ENCODE measurements at places on chromosomes 7 and 10.
A peak's percentile ranks its signal among the peaks of the same experiment; 100 is the strongest.

GRCh38 chr10:3763035-3763456, 22.0 kb downstream of the KLF6 start:
- DNase-seq: no peak

DNA sequence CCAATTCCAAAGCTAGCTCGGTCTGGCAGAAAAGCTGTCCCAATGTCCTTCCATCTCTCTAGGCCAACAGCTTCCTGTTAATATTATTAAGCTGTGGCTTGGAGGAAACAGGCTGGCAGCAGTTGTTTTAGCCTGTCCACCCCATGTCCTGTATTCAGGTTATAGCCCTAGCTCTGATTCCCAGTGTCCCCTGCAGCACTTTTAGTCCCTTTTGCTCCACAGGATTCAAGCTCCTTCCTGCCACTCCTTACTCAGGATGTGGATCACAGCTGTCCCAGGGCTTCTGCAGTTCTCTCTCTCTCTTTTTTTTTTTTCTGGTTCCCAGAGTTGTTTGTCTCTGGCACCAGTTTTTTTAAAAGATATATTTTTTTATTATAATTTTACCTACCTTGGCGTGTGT, 85.2 kb downstream of the PPP1R17 start:
- DNase-seq: no peak

DNA sequence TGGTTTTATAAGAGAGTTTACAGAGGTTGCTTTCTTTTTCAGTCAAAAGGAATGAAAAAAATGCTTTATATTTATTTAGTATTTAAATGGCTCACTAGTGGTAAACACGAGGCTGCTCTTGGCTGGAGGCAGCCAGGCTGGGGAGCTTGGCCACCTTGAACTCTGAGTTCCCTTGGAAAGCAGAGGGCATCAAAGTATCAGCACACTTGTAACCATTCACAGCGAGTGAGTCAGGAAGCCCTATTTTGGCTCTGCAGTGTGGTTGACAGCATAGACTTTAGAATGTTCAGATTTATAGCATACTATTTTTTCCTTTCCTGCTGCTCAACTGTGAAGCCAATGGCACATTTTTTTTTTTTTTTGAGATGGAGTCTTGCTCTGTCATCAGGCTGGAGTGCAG, 51.6 kb downstream of the CYCS start:
- DNase-seq: no peak

- DNase-seq: no peak
These were observed 21.3 kb downstream of the MDH2 start for GRCh38 chr7:76069238-76069638.

GRCh38 chr7:117386110-117386706, 41.1 kb downstream of the ASZ1 start:
- DNase-seq: no peak

DNA sequence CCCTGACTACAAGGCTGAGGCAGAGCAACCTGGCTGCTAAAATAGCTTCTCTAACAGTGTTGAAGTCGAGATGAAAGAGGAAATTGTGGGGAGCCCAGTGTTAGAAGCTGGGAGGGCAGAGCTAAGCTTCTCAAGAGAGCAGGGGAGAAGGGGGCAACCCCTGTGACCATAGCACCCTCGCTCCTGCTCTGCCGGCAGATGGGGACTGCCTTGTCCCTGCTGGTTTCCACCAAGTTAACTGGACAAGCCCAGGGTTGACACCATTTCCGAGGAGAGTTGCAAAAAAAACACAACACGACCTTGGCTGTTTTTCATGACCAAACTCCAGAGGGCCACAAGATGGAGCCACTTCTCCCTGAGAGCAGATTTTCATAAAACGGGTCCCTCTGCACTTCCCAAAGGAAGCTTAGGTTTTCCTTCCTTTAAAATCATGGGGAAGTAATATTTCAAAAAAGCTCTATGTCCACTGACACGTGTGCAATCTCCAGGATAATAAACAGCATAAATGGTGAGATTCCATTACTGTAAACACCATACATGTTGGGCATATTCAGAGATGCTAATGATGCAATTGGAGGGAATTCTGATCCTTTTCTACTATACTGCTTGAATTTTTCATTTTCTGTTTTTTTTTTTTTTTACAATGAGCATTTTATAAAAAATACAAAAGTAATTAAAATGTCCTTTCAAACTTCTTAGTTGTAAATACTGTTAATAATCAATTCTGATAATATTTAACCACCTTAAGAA, 140.4 kb downstream of the PIP4K2A start:
- no peak for DNase-seq

- DNase-seq: no peak
These were observed 218.7 kb downstream of the FANK1 start for GRCh38 chr10:126114884-126115555.

DNA sequence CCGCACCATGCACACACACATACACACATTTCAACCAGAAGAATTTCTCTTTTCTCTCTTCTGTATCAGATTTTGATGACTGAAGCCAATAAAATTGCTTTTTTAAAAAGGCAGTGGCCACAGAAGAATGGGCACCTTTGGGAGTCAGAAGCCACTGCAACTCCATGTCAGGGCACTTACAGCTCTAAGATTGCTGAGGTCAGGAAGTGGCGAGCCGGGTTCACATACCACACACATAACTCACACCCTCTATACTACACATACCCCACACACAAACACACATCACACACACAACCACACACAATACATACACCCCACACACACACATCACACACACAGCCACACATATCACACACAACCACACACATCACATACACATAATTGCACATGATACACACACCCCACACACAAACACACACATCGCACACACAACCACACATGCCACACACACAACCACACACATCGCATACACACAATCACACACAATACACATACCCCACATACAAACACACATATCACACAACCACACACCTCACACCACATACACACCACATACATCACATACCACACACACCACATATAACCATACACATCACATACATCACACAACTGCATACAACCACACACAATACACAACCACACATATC, 31.2 kb downstream of the GPRIN2 start:
- no peak for DNase-seq

DNA sequence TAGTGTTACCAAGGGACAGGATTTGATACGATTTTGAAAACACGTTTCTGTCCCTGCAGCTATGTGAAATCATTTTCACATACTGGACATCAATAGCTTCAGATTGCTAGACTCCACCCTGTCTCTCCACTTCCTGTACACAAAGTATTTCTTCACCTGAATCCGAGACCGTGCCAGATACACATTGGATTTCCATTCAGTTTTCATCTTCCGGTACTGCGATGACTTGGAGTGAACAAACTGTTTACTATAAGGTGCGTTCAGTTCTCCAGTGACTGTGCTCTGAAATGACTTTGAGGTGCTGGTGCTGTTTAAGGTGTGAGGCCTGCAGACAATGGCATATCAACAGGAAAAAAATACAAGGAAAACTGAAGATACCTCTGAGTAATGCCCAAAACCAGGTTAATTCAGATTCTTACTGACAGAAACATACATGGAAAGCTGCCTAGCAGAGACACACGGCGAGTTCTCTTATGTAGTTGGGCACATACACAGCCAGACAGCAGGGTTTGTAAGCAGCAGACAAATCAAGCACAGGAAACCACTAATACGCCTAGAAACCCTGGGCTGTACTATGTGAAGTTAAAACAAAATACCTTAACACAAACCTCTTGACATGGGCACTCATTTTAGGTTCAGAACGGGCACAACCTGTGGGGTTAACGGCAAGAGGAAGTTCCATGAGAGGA, 119.2 kb downstream of the GALNT11 start:
- no peak for DNase-seq

- peak; percentile 96 for DNase-seq
These were observed at the start of gene HOXA7 for GRCh38 chr7:27156508-27156898. Gene HOXA7, minus strand, starts transcription at chr7:27156675. Its CDS starts 130 bp downstream, at chr7:27156545.

DNA sequence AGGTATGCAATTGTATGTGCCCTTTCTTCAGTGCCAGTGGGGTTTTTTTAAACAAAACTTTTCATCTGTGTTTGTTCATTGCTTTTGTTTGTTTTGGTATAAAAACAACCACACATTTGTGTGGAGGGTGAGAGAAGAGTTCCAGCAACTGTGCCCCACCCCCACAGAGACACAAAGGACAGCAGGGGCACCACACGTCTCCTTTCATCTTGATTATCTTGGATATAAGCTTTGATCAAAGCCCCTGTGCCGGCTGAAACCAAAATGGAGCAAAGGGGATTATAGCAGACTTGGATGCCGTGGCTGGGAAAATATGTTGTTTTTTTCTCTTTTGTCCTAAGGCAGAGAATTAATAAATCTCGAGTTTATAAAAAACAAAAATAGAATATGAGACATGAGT, 111.8 kb upstream of the RSU1 start:
- DNase-seq: no peak

- no peak for DNase-seq
These were observed 34.4 kb downstream of the POLR1F start for GRCh38 chr7:19674266-19674960.

GRCh38 chr7:138186951-138187351, 110.7 kb downstream of the AKR1D1 start:
- no peak for DNase-seq

DNA sequence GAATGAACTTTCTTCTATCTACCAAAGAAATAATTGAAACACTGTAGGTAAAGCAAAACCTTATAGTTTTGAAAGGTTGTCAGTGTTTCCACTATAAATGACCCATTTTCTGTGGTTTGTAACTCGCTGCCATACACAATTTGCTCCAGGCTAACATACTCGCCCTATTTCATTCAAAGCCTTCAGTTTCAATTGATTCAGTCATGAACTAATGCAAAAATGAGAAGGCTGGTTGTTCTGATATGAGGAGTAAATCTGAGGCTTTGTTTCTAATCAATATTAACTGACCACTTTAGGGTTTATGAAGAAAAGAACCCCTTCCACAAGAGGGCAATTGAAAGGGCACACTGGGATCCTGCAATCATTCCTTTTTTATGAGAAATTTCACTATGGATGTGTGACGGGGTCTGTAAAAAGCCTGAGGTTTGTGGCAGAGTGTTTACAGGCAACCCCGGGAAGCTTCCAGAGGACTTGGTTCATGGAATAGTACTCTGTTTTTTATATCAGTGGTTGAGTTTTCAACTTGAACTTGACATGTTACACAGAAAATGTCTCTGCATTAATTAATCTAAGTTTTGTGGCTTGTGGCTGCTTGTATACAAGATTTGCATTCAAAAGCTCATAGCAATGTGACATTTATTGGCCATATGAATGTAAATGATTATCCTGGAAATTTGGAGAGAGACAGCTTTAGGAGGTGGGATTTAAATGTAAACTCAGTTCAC, 133.2 kb downstream of the NRP1 start:
- no peak for DNase-seq

DNA sequence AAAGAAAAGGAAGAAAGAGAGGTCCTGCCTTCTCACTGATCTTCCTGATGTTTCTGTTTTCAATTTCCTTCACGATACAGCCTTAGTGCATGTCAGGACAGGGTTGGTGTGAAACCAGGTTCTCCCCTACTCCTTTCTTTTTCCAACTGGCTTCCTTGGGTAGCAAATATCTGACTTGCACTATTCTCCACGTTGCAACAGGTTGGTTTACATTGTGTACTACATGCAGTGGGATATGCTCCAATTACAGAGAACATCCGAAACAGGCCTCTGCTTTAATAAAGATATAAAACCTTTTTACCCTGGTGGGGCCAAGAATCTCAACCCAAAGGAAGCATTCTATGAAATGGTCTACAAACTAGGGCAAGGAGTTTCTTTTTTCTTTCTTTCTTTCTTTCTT, 16.9 kb upstream of the CREB5 start:
- DNase-seq: no peak

DNA sequence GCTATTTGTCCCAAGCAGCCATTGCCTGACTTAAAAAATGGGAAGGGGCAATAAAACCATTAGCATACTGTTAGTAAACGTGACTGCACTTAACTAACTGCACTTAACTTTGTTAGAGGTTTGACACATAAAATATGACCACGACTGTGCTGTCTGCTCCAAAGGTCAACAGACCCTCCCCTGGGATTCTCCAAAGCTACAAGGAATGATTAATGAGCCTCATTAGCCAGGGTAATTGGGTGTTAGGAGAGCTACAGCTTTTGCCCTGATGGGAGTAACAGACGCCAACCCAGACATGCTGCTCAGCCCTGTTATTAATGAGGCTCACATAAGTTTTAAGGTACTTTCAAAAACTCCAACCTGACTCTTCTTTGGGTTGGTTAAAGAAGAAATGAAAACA, 129.4 kb upstream of the PLPP4 start:
- no peak for DNase-seq

Measured in kidney (tissue), 22 donors.